AG08395 (cell line): ENCODE measurements at places on chromosomes 6 and 20.

DNA sequence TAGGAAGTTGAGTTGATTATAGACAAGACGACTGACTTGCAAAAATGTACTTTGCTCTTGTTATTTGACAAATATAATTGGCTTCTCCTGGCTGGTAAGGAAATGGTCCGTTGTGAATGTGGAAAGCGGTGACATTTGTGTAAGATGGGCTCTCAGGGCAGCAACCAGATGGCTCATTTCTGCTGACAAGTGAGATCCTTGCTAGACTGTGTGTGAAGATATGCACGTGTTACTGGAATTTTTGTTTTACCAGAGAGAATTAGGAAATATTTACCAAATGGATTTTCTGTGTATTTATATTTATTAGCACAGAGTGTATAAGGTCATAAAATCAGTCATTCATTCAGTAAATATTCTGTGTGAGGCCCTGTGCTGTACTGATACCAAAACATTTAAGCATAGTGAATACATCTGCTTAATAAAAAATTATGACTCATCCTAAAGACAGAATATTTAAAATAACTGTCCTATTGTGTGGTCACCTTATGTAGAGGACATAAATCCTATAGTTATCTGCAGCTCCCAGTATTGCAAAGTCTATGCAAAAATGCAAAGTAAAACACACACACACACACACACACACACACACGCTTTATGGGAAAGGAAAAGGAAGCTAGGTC is 109.9 kb upstream of the ASF1A start:
- no peak for DNase-seq

DNA sequence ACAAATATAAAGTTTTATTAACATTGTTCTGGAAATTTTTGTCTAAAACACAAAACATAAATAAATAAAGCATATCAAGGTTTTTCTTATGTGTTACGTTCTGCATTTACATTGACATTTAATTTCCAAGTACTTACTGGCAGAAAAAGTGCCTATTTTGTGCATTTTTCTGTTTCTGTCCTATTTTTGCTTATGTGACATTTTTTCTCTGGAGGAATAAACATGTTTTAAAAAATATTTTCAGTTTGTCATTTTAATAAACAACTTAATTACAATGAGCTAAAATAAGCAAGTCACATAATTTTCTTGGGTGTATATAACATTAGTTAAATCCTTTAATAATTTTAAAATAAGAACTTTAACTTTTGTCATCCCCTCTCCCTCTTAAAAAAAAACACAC is 94.4 kb upstream of the HS3ST5 start:
- DNase-seq: no peak

DNA sequence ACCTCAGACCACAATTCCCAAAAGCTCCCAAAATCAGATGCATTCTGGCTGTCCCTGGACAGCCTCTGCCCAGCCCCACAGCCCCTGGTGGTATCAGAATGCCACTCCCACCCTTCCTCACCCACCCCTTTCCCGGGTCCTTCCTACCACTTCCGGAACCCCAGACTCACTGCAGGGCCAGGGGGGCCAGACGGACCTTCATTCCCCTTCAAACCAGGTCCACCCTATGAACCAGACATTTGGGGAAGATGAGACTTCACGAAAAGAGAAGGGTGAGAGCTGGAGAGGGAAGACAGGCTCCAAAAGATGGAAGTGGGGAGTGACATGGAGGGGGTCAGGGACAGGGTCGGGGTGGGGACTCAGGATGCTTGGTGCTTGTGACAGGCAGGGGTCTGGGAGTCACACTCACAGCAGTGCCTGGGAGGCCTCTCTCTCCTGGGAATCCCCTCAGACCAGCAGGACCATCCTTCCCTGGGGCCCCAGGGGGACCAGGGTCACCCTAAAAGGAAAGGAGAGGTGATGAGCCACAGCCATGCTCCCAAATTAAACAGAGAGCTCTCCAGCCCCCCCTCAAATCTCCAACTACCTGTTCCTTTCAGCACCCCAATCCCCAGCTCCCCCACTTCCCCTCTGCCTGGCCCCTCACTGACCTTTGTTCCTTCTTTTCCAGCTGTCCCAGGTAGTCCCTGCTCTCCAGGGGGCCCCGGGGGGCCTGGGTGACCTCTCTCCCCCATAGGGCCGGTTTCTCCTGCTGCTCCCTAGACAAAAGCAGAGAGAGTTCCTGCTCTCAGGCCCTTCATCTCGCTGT is 20.2 kb downstream of the COL11A2 start:
- no peak for DNase-seq

- DNase-seq: no peak
Measured at GRCh38 chr20:41135187-41135887, 2.0 kb upstream of the PLCG1 start.
